ENCODE measurements at places on chromosomes 5 and 9.

- no peak for DNase-seq
These were observed 60.1 kb downstream of the CCDC171 start for GRCh38 chr9:15612962-15613361.

DNA sequence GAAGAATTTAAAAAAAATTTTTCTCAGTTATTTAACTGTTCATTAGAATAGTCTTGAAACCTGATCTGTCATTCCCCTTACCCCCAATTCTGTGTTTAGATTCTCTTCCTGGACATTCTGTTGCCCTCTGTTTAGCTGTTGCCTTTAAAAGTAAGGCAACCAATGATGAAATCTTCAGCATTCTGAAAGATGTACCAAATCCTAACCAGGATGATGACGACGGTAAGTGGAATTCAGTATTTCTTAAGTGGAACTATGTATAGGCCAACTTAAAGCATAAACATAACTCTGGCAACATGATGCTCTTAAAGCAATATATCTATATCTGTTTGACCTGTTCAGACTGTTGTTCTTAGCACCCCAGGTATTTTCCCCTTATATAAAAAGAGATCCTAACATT, 27.2 kb downstream of the NCBP1 start:
- no peak for DNase-seq

GRCh38 chr5:56833325-56833724, 18.0 kb downstream of the MAP3K1 start:
- no peak for DNase-seq

GRCh38 chr9:113476511-113476916, 13.0 kb downstream of the RGS3 start:
- DNase-seq: no peak

DNA sequence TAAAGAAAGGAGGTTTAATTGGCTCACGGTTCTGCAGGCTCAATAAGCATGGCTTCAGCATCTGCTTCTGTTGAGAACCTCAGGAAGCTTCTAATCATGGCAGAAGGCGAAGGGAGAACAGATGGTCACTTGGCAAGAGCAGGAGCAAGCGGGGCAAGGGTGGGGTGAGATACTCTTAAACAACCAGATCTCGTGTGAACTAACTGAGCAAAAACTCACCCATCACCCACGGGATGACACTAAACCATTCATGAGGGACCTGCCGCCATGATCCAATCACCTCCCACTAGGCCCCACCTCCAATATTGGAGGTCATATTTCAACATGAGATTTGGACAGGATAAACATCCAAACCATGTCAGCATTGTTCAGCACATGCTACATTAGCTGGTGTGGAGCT, 89.1 kb upstream of the HAND1 start:
- DNase-seq: no peak

DNA sequence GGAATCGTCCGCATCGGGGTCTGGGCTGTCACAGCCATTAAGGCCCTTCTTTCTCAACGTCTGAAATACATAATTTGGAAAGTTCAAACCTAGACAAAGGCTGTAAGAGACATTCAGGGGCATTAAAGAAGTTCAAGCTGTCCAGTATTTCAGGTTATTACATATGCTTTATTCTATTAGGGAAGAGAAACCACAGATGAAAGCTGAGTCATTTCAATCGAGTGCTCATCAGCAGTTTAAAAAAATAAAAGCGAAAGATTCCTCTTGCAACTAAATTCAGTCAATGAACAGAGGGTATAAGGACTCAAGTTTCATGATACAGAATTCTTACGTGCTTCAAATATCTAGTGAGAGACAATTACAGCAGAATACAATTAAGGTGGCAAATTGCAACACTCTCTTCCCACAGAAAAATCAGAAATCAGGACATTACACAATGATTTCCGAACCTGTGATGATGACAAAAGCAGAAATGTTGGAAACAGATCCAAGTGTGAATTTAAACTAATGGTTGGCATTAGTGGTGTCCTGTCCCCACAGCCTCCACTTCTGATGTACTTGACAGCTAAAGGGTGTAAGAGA, 121.6 kb downstream of the MEF2C start:
- no peak for DNase-seq

Measured in T47D (cell line).